ENCODE measurements at places on chromosomes 12 and 14. TPM values are rescaled to one million over a fixed set of nuclear protein-coding genes. Genes with fewer than 3 reads are reported as not detected.

DNA sequence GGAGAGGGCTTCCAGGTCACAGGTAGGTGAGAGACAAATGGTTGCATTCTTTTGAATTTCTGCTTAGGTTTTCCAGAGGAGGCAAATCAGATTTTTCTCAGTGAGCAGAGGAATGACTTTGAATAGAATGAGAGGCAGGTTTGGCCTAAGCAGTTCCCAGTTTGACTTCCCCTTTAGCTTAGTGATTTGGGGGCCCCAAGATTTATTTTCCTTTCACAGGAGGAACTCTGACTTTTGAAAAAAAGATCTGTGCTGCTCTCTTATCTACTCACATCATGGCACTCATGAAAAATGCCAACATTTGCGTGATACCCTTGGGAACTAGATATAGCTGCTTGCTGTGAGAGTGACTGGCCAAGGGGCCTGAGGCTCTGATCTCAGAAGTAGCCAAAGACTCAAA is 58.0 kb upstream of the EVL start:
- no peak overlapping the region for H3K4me3 ChIP-seq
- no peak overlapping the region for H3K27ac ChIP-seq
- no peaks in the 10 kb centered on the region for H3K36me3 ChIP-seq
- H3K4me1 ChIP-seq = peaks cover 4% of the 10 kb centered on the region
- no peak for DNase-seq

Gene HHIPL1
- total RNA-seq = 1.6 TPM

DNA sequence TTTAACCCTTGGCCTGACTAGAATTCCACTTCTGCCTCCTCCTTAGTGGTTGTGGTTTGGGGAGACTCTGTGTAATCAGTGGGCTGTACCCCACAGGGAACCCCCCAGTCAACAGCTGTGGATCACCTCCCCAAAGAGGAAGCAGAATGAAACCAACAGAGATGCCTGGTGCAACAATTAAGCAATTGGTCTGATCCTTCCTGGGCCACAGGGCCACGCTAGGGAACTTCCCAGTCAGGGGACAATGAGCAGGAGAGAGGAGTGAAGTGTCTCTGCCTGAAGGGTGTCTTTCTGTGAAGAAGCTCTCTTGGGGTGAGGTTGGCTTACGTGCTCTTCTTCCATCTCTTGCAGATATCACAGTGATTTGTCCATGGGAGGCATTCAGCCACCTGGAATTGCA is 8.2 kb downstream of the PDE6H start:
- peak; percentile 59 for DNase-seq
- H3K36me3 ChIP-seq = no peaks in the 10 kb centered on the region
- H3K4me1 ChIP-seq = peaks cover 7% of the 10 kb centered on the region
- H3K27ac ChIP-seq = no peak overlapping the region
- H3K27me3 ChIP-seq = no peaks in the 10 kb centered on the region
- H3K4me3 ChIP-seq = no peak overlapping the region

DNA sequence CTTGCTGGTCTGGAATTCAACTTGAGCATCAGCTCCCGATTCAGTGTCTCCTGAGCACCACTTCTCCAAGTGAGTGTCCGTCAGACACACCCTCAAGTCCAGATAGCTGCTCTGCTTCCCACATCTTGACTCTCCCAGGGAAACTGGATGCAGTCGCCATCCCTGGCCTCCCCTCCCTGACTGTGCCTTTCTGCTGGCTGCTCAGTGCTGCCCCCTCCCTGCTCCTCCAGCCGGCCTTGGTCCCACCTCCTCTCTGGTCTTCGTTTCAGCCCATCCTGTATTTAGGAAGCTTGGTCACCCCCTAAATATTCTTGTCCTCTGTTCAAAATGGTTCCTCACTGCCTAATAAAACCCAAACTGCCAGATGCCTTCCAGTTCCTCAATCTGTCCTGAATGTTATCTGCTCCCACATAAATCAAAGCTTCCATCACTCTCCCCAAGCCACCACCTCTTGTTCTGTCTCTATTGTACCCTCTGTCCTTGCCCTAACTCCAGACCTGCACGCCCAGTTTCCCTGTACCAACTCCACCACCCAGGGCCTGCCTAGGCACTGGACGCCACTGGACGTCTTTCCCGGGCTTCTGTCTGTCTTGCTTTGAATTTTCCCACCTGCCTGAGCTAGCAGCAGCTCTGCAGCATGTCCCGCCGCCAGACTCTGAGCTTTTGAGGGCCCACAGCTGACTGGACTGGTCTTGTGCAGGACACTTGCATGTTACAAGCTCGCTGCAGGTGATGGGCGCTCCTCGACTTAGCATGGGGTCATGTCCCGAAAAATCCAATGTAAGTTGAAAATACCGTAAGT is 33.8 kb downstream of the CCDC92 start:
- peaks cover 44% of the 10 kb centered on the region for H3K36me3 ChIP-seq
- peaks cover 33% of the 10 kb centered on the region for H3K4me1 ChIP-seq

DNA sequence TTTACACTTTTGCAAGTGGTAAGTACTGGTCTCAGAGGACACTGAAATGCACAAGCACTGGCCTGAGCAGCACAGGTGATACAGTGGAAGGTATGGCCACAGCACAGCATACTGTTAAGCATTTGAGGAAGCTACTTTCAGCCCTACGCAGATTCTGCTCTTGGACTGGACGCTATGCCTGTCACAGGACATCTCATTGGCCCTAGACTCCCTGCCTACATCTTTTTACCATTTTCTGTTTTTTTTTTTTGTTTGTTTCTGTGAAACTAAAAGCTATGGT is 144.2 kb upstream of the ABCD2 start:
- no peak overlapping the region for H3K27ac ChIP-seq
- no peak overlapping the region for H3K4me3 ChIP-seq
- H3K4me1 ChIP-seq = no peaks in the 10 kb centered on the region
- no peaks in the 10 kb centered on the region for H3K27me3 ChIP-seq
- H3K36me3 ChIP-seq = peaks cover 6% of the 10 kb centered on the region
- no peak for DNase-seq

All from lower lobe of right lung (tissue), 2 donors.